Mesenteric fat pad (tissue), 1 donor: ENCODE measurements at places on chromosomes 16 and 17. TPM values are rescaled to one million over a fixed set of nuclear protein-coding genes. Genes with fewer than 3 reads are reported as not detected.

GRCh38 chr17:2421315-2422147, 20.7 kb upstream of the MNT start:
- no peak for DNase-seq

MMP25 gene
- total RNA-seq, result 21.6 TPM

ALG1 gene
- 20.4 TPM for total RNA-seq

DNA sequence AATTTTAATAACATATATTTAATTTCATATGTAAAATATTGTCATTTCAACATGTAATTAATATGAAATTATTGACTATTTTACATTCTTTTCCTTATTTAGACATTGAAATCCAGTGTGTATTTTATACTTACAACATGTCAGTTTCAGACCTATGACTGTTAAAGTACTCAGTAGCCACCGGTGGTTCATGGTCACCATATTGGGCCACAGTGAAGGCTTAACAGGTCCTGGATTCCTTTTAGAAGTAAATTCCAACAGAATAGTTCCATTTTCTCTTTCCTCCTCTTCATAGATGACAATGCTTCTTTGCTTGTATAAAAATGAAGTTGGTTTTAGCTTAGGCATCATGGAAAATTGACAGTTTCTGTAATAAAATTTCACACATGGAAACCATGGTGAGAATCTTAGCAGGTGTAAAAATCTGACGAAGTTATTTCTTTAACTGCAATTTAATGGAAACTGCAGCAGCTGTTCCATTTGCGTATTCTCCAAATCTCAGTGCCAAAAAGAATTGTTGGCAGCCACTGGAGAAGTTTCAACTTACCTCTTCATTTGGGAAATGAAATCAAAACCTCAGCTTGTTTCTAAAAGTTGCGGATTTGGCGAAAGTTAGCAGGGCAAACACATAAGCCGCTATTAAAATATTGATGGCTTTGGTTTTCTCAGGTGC, 231.1 kb downstream of the CDH13 start:
- no peak for DNase-seq

GRCh38 chr17:20267459-20267842, 199.9 kb downstream of the LGALS9B start:
- no peak for DNase-seq

DNA sequence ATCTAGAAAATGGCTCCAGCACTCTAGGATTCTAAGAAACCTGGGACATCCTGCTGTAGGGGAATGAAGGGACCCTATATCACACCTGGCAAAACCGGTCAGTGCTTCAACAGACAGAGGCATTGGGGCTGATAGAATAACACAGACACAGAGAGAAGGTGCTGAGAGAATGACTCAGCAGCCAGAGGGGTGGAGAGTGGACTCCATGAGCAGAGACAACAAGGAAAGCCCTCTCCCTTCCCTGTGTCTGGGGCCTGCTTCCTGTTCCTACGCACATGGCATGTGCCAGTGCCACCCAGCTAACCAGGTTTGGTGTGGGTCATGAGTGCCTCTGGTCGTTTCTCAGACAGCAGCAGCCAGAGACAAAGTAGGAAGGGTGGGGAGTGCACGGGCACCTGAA, 140.3 kb downstream of the CCT6B start:
- DNase-seq, result no peak

DNA sequence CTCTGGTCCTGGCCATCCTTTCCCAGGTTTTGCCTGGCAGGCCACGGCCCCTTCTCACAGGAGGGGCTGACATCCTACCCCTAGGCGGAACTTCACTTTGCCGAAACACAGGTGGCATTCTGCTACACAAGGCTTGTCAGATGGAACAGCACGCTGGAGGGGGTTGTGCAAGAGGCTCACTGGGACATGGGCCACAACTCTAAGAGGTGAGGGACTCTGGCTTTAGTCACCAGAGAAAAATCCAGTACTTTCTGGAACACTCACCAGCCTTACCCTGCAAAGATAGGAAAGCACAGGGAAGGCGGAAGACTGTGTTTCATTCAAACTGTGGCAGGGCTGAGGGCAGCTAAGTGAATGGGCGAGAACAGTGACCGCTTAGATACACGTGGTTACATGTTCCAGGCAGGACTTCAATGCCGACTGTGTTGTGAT, 18.3 kb downstream of the CDC42EP4 start:
- no peak for DNase-seq

- DNase-seq, result no peak
Measured at GRCh38 chr17:40791787-40792436, 7.8 kb downstream of the KRT28 start.

DNA sequence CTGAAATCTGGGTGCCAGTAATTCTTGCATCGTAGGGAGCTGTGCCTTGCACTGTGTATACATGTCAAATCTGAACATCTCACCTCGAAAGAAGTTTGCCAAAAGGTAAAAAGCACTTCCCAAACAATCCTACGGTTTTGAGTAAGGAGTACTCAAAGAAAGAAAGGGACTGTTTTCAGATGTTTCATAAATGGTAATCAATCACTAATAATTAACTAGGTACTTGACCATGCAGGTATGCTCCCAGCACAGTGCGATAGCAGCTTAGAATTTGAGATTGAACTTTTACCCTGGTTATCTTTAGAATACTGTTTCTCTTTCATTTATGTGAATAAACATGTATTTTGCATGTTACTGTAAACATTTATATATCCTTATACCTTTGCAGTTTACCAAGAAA, 39.0 kb downstream of the PRKCA start:
- DNase-seq, result no peak

DNA sequence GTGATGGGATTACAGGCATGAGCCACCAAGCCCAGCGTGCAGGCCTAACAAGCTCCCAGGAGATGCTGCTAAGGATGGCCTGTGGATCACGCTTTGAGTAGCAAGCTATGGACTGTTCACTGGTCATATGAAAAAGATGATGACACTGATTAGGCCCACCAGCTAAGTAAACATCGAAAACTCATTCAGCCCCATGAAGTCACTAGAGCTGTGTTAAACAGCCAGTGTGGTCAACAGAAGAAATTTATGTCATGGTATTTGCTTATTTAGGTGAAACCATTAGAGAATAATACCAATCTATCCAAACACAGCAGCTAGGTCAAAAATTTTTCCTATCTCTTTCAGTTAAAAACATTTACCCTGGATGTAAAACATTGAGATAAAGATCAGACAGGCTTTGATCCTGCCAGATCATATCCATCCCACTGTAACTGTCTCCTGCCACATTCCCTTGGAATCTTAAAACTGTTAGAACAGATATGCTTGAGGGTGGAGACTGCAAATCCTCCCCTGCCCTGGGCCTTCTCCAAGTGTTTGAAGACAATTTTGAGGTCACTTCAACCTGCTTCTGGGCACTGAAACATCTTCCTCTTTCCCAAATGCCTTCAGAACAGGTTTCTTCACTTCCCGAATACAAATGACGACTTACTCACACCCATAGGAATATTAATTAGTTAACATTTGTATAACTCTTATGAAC, 30.9 kb downstream of the HOXB1 start:
- no peak for DNase-seq

DHRS7C gene
- total RNA-seq, result not detected

- DNase-seq, result no peak
Measured at GRCh38 chr16:11572301-11572995, 14.3 kb downstream of the LITAF start.
